ENCODE measurements at places on chromosomes 3 and 15.

GRCh38 chr3:23377928-23378672 is 175.0 kb downstream of the UBE2E2 start:
- no peak for DNase-seq

- no peak for DNase-seq
These were observed 3.3 kb downstream of the CNTN3 start for GRCh38 chr3:74611206-74611605.

DNA sequence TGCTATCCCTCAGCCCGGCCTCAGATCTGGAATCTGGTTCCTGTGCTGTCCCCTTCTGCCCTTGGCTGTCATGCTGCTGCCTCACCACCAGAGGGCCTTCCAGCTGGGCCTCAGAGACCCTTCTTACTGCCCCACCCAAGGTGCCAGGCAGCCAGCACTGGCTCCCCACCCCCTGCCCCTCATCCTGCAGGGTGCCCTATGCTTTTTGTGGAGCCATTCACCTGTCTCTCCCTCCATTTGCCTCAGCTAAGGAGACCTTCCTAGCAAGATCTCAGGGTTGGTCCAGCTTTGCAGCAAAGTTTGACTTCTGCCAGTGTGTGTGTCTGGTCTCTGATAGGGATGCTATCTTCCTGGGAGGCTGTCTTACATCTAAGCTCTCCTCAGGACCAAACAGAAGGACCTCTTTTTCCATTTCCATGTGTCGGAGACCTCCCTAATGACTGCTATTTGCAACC is 1.9 kb upstream of the VWA5B2 start:
- no peak for DNase-seq

- no peak for DNase-seq
These were observed at the start of gene GRAMD2A for GRCh38 chr15:72197460-72198355. GRAMD2A (minus strand) TSS chr15:72197787.

DNA sequence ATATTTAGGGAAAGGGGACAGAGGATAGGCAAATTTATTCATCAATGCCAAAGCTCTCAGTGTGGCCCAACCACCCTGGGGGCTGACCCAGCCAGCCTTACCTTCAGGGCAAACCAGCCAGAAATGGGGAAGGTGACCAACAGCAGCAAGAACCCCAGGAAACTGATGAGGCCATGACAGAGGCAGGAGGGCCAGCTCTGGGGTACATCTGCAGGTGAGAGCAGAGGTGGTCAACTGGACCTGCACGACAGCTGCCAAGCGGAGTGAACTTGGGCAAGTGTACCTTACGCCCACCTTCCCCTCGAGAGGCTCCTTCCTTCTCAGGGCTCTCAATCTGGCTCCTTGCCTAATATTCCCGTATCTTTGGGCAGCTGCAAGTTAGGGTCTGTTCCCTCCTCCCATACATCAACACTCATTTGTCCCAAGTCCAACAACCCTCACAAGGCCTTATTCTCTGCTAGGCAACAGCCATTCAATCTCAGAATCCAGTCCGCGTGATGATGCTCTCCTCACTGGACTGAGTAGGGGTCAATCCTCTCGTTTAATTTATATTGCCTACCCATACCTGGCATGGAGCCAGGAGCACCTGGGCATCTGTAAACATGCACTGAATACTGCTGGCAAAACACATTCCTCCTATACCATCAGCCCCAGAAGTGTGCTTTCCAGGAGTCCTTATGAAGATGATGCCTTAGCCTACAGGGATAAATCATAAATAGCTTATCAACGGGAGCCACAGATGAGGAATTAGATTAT is 1.7 kb downstream of the STOML1 start:
- no peak for DNase-seq

DNA sequence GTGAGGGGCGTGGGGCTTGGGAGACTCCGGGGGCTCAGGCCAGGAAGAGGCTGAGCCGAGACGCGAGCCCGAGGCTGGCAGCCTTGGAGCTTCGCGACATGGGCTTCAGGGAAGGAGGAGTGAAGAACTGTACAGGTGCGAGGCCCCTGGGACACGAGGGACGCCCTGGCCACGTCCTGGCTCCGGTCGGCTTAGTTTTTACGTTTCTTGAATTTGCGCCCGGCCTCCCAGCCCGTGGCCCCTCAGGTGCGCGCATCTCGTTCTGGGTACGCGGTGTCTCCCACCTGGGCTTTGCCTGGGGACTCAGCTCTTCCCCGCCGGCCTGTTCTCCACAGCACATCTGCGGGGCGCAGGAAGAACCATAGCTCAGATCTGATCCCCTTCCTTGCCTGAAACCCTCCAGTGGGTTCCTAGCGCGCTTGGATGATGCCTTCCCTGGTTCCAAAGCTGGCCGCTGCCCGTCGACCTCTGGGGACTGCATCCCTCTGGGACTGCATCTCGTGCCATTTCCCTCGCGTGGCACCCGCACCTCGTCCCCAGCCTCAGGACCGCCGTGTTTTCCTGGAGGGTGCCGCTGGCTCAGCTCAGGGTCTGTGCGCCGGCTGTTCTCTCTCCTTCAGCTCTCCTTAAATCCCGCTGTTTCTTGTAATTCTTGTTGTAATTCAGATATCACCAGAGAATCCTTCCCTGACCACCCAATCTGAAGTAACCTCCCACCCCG is 614 bp downstream of the CHCHD6 start:
- DNase-seq, result no peak

DNA sequence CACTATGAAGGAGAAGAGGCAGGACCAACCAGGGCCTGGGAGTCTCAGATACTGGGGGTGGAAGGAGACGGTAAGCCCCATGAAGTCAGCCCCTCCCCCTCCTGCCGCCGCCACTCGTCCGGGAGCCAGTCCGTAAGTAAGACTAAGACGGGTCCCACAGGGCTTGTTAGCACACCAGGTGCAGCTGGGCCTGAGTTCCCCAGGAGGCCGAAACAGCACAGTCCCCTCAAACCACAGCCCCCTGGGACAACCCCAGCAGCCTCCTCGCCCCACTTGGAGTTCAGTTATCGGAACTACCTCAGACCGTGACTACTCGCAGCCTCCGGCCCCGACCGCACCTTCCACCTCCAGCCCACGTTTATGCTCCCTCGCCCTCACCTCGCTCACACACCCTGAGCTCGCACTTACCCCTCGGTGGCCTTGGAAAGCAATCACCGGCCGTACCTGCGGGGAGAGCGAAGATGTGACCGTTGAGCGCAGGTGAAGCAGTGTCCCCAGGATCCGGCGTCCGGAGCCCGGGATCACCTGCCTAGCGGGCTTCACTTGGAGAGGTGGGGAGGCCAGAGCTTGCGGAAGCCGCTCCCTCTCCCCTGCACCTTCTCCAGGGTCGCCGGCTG is 557 bp downstream of the ELL3 start:
- DNase-seq, result no peak

- no peak for DNase-seq
These were observed 164.5 kb downstream of the MEGF11 start for GRCh38 chr15:66089049-66089448.
